ENCODE measurements at places on chromosomes 3 and 15.

DNA sequence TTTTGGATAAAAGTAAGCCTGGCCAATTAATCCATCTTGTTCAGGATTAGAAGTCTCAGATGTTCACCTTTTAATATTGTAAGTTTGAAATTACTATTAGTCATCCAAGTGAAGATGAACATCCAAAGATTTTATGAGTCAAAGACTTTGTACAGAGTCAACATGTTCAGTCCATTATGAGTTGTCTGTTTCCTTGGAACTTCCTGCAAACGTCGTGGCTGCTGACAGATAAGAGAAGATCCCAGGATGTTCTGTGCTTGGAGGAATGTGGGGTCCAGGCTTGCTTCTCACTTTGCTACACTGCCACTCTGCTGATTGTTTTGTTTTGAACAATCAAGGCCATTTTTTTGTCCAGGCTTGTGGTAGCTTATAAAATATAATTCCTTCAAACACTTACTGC, 74.3 kb upstream of the SLCO2A1 start:
- DNase-seq: no peak

DNA sequence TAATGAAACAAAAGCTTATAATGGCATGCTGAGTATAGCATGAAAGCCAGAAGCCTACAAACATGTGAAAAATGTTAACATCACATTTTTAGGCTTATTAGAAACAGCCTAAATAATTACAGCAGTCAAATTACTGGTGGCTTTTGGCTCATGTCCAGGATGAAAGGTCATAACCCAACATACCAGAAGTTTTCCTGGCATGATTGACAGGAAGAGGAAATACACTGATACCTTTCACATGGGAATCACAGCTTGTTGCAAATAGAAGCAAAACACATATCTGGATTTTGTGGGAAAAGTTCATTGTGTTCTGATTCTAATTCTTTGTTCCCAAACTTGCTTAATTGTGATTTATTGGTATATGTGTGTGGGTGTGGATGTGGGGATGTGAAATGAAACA, 393.5 kb upstream of the ARRDC4 start:
- no peak for DNase-seq

GRCh38 chr15:56047354-56047753, 53.9 kb upstream of the NEDD4 start:
- no peak for DNase-seq

- DNase-seq: no peak
Observed at GRCh38 chr15:36177590-36178302, 401.7 kb upstream of the CDIN1 start.

- DNase-seq: no peak
Observed at GRCh38 chr3:64599651-64600050, 88.1 kb downstream of the ADAMTS9 start.

GRCh38 chr15:101325263-101326025, 30.4 kb upstream of the SNRPA1 start:
- DNase-seq: no peak

DNA sequence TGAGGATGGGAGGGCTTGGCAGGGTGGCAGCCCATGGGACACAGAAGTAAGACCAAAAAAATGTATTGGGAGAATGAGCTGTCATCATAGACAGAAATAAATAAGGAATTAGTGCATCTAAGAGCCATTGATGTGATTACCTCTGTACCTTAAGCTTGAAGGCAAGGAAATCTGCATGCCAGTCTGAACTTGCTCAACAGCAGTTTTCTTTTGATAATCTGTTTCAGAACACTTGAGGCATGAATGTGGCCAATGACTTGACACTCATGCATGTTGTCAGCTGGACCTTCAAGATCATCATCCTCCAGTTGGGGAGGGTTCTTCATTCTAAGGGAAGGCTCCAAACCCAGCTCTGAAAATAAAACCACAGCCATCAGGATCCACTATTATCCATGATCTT, 148.5 kb downstream of the DCLK3 start:
- no peak for DNase-seq

Data from stimulated activated CD4-positive, alpha-beta T cell treated with anti-CD3 and anti-CD28 coated beads, Interleukin-15, amount 100 ng/mL, for 1 hour (primary cell).